ENCODE measurements at places on chromosomes 2 and 18.

- no peak for DNase-seq
Observed at GRCh38 chr18:47932603-47933002, 2.1 kb upstream of the SMAD2 start.

DNA sequence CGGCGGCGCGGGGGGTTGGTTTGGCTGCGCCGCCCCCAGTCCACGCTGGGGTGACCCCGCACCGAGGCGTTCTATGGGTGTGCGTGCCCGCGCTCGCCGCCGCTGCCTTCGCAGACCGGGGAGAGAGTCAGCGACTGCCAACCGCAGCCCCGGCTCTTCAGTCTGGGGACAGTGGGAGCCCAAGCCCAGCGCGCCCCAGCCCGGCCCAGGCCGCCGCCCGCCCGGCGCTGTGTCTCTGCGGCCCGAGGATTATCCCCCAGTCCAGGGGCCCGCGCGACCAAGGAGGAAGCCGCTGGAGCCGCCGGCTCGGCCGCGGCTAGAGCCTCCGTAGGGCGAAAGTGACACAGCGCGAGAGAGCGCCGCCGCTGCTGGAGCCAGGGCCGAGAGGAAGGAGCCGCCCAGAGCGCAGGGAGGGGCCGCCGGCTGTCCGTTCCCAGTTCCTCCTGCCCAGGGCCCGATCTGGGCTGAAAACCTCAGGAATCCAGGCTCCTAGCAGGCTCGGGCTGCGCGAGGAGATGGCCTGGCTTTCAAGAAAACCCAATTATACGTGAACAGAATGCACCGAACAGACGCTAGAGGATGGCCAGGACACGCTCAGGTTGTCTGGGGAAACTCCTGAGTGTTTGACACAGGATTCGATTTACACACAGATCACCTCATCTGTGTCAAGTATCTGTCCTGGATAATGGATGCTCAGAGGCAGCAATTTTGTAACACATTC is 2.4 kb downstream of the CTIF start:
- DNase-seq = peak; percentile 51

- no peak for DNase-seq
Observed at GRCh38 chr2:144438801-144439631, 80.9 kb downstream of the ZEB2 start.

DNA sequence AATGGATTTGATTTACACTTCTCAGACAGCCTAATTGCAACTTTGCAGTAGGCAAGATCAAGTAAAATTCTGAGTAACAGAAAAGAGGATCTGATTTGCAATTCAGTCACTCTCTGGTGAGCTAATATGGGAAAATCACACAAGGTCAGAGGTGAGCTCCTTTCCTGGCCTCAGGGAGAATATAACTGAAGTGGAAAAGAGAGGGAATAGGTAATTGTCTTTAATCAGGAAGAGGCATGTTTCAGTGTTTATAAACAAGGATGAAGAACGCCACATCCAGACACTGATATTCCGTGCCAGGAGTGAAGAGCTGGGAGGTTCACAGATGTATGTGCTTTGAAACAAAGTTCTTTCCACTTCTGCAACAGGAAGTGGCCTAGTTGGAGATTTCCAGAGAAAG is 127.1 kb downstream of the ETAA1 start:
- no peak for DNase-seq

- no peak for DNase-seq
Observed at GRCh38 chr2:208099682-208100470, 24.4 kb downstream of the CRYGD start.

- DNase-seq = no peak
Observed at GRCh38 chr2:121483021-121483420, 47.7 kb upstream of the RNU4ATAC start.

- no peak for DNase-seq
Observed at GRCh38 chr2:142052220-142052863, 78.5 kb downstream of the LRP1B start.

Data from stromal cell of bone marrow (primary cell).